DMS 273 treated with DMSO at 0.1 percent for 48 hours (cell line): ENCODE measurements at places on chromosomes 12 and 14.
A peak's percentile ranks its signal among the peaks of the same experiment; 100 is the strongest.

DNA sequence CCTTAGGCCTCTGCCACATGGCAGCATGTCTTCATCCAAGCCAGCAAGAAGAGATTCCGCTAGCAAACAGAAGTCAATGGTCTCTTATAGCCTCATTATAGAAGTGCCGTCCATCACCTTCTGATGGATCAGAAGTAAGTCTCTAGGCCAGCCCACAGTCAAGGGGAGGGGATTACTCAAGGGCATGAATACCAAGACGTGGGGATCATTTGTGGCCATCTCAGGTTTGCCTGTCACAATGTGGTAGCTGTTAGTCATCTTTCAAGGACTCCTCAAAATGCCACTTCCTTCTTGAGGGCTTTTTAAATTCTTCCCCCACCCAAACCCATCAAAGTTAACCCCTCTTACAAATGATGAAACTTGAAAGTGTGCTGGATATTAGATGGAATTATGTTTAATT is 8.1 kb upstream of the ADCY6 start:
- DNase-seq = no peak

- DNase-seq = peak; percentile 20
Observed at GRCh38 chr12:55065535-55065934, 45.8 kb downstream of the NEUROD4 start.

DNA sequence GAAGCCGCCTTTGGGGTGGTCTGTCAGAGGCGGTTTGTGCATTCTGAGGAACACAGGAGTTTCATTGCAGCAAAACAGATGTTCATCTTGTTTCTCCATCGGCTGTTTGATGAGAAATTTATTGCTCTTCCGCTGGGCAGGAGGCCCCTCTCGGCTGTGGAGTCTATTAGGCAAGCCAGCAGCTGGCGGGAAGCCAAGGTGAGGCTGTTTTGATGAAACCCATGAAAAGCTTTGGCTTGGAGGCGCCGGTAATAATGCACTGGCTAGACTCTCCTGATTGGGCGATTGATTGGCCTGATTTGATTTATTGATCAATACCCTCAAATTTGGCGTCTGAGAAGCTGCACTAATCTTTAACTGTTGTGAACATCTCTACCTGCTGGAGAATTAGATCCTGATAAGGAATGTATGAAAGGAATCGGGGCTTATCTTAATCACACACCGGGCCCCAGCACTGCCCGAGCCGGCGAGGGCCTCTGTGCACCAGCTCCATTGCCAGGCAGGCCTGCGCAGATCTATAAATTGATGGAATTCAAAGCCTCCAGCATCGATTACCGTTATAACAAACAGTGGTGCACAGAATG is 187.7 kb downstream of the PHETA1 start:
- peak; percentile 67 for DNase-seq

- DNase-seq = peak; percentile 84
Observed at GRCh38 chr12:98110536-98110935, 404.9 kb upstream of the TMPO start.

DNA sequence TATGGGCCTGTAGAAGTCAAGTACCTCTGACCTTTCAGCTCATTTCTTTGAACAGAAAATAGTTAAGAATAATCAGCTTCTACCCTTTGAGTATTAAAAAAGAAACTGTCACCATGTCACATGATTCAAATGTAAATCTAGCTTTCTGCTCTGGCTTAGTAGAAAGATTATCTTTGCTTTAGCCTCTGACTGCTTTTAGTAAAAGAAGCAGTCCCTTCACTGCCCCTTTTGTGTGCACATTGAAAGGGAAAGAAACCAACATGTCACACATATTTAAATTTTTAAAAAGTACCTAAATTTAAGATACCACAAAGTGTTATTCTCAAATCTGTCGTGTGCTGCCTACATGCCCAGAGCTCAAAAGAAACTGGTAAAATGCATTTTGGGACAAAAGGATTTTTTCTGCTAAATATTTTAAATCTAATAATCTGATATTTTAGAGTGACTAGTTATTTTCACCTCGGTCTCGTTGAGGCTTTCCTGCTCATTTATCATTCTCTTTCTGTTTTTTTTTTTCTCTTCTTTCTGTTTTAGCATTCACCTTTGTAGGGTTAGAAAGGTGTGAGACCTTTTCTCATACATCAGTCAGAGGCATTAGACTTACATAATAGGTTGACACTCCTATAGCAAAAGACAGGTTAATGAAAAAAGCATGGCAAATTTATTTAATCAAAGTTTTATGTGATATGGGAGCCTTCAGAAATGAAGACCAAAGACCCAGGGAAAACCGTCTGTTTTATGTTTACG is 41.3 kb downstream of the SLC16A7 start:
- DNase-seq = no peak

- no peak for DNase-seq
Observed at GRCh38 chr12:7557227-7557626, 53.6 kb upstream of the CD163 start.

GRCh38 chr12:114257687-114258086 is 148.3 kb downstream of the TBX5 start:
- DNase-seq = no peak

- peak; percentile 72 for DNase-seq
Observed at GRCh38 chr12:124695861-124696260, 128.4 kb upstream of the NCOR2 start.

- DNase-seq = no peak
Observed at GRCh38 chr12:69998011-69998410, 173.0 kb downstream of the MYRFL start.

- DNase-seq = no peak
Observed at GRCh38 chr14:71803539-71804260, 128.5 kb upstream of the RGS6 start.

DNA sequence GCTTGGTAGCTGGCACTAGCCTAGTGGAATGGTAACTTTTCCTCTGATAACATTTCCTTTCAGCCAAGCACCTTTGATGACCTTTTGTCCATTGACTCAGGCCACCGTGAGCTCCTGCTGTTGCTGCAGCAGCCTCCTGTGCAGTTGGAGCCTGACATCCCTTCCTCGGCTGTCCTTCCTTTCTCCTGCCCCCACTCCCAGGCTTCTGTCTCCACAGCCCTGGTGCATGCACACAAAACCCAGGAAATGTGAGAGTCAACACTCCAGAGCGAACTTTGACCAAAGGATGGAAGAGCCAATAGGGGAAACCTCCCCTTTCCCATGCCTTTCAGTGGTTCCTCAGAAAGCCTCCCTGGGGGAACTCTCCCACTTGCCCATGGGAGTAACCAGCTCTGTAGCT is 115.0 kb downstream of the TMEM260 start:
- DNase-seq = no peak

DNA sequence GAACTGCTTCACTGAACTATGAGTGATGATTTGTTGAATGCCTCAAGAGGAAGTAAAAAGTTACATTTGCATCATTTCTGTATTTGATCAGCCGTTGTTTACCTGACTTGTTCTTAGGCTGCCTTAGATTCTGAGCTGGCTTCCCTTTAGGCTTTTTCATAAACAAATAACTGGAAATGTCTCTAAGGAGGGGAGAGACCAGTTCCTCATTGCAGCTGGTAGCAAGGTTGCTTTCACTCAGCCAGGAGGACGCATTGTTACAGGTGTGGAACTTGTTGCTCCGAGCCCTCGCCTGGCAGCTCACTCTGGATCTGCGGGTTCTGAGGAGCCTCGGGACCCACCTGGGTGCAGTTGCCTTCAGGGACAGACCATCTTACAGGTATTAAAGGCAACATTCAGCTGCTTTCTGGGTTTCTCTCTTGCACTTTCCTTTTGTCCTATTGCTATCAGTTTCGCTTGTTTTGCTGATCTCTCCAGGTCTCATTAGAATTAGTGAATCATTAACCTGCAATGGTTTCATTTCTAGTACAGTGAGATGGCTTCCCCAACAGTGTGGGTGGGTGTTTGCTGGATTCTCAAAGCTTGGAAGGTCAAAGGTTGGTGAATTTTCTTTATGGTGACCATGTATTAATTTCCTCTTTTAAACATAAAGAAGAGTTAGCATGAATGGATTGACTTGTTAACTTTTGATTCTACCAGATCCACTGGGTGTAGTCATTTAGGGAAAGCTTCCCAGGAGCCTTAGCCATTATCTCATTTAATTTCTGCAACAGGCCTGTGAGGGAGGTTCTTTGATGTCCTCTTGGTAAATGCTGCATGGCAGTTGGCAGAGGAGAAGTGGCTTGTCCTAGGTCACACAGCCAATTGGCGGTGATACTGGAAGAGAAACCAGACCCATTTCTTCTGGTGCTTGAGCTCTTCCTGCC is at the start of gene PLEKHG7:
Gene PLEKHG7 (plus strand): TSS at position 236 of the 926 bp plus-strand sequence. CDS start 3,643 bp downstream, outside the sequence.
- DNase-seq = no peak

DNA sequence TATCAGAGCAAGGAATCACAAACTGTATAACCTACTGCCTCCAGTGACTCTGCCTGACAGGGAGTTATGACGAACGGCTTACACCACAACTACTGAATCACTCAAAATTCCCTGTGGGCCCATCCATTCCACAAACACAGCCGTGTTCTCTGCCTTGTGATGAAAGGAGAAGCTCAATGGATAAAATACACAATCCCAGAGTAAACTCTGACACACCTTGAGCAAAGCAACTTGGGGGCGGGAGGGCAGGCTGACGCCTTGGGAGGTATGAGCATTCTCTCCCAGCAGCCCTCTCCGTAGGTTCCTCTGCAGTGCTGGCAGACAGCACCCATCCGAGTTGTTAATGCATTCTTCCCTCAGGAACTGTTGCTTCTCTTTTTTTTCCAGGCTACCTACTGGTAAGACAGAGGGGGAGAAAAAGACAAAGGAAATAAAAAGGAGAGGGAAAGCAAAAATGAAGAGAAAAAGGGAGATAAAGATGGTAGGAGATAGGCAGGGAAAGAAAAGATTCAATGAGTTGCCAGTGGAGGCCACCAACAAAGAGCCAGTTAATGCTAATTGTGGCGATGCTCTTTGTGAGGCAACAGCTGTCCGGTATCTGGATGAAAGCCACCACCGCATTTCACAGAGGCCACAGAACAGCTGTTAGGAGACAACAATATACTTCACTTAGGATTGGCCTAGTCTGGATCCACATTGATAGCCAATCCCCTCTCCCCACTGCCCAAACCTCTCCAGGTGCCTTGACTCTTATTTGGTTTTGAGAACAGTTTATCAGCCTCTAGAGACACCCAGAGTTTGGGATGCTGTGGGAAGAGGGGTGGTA is 4.7 kb upstream of the DIO2 start:
- DNase-seq = no peak

DNA sequence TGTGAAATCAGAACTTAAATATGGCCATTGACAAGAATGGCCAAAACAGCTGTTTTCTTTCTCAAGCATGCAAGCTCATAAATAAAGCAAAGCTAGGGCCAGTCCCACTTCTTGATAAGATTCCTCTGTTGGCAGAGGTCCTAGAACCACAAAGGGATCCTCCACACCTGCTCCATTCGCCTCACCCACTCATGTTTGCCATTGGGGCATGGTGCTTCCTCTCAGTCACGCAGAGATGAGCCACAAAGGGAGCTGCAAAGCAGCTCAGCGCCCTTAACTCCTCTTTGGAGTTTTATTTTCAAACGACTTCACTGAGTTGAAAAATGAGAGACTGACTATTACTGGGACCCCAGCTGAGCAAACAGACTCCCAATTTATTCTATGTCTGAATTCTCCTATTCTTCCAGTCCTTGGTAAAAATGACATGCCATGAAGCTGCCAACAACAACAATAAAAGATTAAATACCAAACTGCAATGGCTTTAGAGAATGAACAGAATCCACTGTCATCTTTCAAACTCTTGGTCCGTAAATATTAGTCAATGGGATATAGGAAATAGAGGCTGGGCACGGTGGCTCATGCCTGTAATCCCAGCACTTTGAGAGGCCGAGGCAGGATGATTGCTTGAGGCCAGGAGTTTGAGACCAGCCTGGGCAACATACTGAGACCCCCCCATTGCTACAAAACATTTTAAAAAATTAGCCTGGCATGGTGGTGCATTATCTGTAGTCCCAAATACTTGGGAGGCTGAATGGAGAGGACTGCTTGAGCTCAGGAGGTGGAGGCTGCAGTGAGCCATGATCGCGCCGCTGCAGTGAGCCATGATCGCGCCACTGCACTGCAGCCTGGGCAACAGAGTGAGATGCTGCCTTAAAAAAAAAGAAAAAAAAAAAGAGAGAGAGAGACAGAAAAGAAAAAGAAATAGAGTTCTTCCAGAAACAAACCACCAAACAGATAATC is 16.4 kb downstream of the MANSC1 start:
- no peak for DNase-seq

DNA sequence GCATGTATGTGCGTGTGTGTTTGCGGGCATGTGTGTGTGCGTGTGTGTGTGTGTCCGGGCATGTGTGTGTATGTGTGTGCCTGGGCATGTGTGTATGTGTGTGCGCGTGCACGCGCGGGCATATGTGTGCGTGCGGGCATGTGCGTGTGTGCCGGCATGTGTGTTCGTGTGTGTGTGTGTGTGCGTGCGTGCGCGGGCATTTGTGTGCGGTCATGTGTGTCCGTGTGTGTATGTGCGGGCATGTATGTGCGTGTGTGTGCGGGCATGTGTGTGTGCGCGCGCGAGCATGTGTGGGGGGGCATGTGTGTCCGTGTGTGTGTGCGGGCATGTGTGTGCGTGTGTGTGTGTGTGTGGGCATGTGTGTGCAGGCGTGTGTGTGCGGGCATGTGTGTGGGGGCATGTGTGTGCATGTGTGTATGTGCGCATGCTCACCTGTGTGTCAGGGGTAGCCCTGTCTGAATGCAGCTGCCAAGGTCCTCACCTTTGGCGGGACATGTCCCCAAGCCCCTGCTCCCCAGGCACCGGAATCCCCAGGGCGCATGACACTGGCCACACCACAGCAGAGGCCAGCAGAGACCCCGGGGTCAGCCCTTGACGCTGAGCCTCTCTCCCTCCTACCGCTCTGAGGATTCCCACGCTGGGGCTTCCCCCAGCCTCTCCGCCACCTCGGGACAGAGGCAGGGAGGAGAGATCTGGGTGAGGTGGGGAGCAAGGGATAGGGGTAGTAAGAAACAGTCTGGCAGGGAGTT is 109.5 kb upstream of the NCOR2 start:
- no peak for DNase-seq

DNA sequence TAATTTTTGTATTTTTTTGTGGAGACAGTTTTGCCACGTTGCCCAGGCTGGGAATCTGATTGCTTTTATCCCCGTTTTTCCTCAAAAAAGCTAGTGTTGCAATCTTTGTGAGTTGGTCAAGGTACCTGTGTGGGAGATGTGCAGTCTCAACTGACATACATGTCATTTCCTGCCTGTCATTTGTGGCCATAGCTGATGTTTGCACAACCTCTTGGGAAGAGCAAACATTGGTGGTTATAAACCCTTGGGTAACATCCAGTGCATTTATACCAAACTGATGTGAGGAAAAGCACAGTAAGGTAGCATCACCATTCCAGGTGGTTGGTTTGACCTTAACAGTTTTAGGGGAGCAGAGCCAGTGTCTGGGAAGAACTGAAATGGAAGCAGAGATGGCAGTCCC is 54.7 kb downstream of the ATG14 start:
- DNase-seq = no peak

GRCh38 chr12:110636516-110636915 is 22.6 kb downstream of the TCTN1 start:
- no peak for DNase-seq

- DNase-seq = no peak
Observed at GRCh38 chr14:33587791-33588190, 363.1 kb downstream of the EGLN3 start.

DNA sequence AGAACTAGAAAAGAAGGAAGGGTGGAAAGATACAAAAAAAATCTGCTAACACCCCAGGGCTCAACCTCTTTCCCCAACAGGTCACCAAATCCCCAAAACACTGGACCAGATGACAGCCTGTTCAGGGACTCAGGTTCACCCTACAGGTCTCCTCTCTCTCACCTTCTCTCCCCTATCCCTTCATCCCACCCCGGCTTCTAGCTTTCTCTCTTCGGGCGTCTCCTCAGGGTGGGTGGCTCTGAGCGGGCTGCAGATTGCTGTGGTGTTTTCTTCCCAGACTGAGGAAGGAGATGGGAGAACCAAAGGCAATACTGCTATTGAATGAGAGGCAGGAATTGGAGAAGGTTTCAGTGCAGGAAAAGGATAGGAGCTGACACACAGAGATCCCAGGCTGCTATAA is 39.3 kb downstream of the ANO2 start:
- DNase-seq = no peak
